Posterior vena cava (tissue), 2 donors: ENCODE measurements at places on chromosomes 6 and 20.

DNA sequence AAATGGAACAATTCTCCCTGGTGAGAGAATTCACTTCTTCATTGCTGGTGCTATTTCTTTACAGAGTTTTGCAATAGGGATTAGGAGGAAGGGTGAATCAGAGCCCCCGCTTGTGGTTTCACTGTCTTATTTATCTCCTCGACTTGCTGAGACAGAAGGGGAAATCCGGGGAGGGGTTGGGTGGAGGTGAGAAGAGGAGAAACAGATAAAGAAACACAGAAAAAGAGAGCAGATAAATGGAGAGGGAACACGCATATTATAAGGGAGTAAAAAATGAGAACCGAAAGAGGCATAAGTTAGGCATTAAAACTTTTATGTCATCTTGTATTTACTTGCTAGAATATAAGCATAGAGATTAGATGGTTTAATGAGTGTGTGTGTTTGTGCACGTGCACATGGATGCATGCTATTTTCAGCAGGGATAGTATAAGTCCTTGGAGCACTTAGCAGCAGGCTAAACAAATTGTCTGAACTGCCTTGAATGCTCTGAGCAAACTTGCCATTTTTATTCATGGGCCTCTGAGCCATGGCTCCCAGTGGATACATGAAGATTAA lies 105.0 kb downstream of the OLIG3 start:
- DNase-seq: no peak

DNA sequence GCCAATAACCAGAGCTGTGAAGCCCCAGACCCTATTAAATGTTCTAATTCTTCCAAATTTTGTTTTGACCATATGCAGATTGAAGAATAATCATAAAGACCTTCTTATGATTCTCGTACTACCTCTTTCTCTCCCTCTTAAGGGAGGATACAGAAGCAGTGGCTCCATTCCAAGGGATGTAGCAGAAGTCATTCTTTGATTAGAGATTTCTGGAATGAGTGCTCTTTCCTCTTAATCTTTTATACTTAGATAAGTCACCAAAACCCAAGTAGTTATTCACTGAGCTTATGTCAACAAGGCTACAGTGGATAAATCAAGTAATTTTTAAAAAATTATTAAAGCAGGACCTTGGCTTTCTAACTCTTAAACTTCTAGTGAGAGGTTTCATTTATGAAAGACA lies 266.0 kb upstream of the STXBP5 start:
- DNase-seq: no peak

- no peak for DNase-seq
Measured at GRCh38 chr6:134058622-134059366, 6.4 kb upstream of the SLC2A12 start.

- DNase-seq: no peak
Measured at GRCh38 chr6:168530653-168531071, 89.7 kb downstream of the SMOC2 start.

DNA sequence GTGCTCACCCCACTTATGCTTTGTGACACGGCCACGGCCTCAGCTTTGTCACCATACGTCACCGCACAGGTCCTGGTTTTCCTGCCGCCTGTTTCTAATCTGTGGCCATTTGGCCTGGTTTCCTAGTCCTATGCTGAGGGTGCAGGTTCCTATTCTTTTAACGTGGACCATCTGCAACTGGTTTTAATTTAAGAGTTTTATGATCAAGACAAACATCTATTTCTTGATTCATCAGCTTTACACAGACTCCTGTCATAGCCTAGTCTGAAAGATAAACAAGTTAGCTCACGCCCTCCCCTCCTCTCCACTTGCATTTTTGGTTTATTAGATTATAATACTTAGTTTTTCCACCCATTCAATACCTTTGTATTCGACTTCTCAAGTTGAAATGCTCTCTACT lies 97.5 kb upstream of the RPS6KA2 start:
- DNase-seq: no peak

GRCh38 chr20:23152308-23152892 lies 66.3 kb upstream of the CD93 start:
- peak; percentile 95 for DNase-seq

GRCh38 chr6:115415378-115415777 lies 645.3 kb downstream of the FRK start:
- DNase-seq: no peak

- no peak for DNase-seq
Measured at GRCh38 chr6:151804585-151805285, 2.7 kb upstream of the ESR1 start.

DNA sequence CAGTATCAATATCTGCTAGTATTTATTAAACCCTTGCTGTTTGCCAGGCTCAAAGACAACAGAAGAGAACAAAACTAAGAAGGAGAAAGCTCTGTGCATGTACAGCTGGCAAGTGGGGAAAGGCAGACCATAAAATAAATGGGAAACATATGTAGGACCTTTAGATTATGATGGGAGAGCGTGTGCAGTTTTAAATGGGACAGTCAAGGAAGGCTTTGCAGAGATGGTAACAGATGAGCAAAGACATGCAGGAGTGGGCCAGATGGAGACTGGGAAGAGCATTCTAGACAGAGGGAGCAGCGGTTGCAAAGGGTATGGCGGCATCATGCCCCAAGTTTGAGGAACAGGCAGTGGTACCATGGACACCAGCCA lies 260.0 kb downstream of the NRN1 start:
- DNase-seq: no peak

- DNase-seq: no peak
Measured at GRCh38 chr20:54078296-54078984, 8.0 kb upstream of the BCAS1 start.

- DNase-seq: no peak
Measured at GRCh38 chr6:37709250-37709931, 11.7 kb upstream of the MDGA1 start.

GRCh38 chr6:5082487-5083306 lies 2.4 kb upstream of the PPP1R3G start:
- DNase-seq: no peak

GRCh38 chr6:45982280-45983036 lies 33.2 kb downstream of the CLIC5 start:
- no peak for DNase-seq
